Left colon (tissue), 2 donors: ENCODE measurements at places on chromosomes 3 and 15. TPM values are rescaled to one million over a fixed set of nuclear protein-coding genes. Genes with fewer than 3 reads are reported as not detected.

Gene FES
- total RNA-seq: 10.0 TPM

Gene SPATA12
- total RNA-seq: not detected

Gene TP63
- total RNA-seq: 0.11 TPM

Gene NECTIN3
- total RNA-seq: 47.3 TPM

Gene CLDN18
- not detected for total RNA-seq

Gene CFAP92
- 2.1 TPM for total RNA-seq

Gene TTLL13
- total RNA-seq: 0.47 TPM

Gene LTK
- 12.0 TPM for total RNA-seq

Gene POPDC2
- total RNA-seq: 1.1 TPM

Gene IL20RB
- total RNA-seq: 0.89 TPM

GRCh38 chr3:112134335-112135124 lies 1.5 kb upstream of the GCSAM start:
- no peak for DNase-seq

DNA sequence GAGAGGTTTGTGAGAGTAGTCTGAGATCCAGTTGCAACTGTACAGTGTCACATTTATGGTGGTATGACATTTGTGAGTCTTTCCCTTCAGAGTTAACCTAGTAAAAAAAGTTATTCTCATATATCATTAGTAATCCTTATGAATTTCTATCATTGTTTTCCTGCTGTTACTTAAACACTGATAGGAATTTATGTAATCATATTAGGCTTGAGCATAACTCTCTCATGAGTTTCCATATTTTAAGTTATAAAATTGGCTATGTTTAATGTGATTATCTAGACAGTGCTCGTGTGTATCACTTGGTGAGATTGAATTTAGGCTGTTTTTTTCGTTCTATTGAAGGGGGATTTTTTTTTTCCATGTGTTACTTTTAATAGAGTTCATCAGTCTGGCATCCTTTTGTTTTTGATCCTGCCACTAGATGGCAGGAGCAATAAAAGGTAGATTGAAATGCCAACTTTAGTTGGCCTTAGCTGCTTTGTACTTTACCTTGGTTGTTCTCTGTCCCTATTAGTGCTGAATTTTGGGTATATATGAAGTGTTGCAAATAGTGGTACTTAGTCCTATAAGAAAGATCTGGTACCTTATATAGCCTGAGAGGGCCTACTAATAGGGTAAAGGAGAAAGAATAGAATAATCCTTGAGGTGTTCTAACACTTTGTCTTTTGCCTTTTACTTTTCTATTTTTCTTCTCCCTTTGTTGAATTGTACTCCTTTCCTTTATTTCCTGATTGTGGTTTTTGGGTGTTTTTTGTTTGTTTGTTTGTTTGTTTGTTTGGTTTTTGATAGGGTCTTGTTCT lies 17.9 kb downstream of the STT3B start:
- DNase-seq: no peak

DNA sequence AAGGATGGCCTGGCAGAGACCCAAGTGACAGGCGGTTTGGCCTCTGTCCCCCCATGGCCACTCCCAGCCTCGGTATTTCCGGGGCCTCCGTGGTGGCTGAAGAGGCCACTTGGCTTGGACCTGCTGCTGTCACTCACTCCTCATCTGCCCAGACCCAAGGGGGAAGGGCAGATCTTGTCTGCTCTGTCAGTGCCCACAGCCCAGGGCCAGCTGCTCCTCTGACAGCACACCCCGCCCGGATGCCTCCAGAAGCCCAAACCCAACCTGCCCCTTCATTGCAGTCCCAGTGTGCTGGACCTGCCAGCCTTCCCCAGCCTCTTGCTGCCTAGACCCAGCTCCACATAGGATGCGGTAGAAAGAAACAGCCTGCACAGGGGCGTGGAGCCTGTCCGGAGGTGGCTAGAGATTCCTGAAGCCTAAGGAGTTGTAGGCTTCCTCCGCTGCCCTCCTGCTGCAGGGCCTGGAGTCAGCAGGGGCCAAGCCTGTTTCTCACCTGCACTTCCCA lies 52.0 kb downstream of the MAGEF1 start:
- DNase-seq: no peak

DNA sequence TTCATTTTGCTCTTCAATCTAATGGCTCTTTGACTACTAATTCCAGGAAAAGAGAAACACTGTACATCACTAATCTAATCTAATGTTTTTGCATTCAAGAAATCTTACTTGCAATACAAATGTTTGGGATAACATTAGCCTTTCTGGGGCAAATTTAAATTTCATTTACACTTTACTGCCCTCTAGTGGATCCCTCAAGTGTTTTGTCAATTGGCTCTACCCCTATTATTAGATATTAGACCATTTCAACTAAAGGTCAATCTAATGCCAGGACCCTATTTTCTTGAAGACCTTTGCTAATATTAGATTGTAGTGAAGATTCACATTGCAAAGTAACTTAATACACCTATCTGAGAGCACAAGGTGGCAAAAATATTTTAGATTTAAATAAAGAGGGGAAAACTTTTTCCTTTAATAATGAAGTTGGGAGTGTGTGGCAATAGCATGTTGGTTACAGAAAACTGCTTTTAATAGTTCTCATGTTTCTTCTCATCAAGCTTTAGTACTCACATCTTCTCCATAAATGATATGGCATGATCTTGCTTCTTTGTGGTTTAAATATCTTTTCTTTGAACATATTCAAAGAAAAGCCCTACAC lies 5.0 kb downstream of the C2CD4A start:
- no peak for DNase-seq

GRCh38 chr15:35522061-35522460 lies 23.9 kb downstream of the DPH6 start:
- no peak for DNase-seq

DNA sequence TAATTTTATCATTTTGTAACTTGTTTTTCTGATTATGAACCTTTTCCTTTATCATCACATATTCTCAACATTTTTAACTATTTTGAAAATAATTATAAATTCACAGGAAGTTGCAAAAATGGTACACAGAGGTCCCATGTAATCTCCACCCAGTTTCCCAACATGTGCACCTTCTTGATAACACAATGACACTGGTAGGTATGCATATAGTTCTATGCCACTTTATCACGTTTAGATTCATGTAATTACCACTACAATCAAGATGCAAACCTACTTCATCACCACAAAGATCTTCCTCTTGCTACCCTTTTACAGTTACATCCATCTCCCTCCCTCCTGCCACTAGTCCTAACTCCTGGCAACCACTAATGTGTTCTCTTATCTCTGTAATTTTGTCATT lies 413.9 kb downstream of the SHQ1 start:
- no peak for DNase-seq

DNA sequence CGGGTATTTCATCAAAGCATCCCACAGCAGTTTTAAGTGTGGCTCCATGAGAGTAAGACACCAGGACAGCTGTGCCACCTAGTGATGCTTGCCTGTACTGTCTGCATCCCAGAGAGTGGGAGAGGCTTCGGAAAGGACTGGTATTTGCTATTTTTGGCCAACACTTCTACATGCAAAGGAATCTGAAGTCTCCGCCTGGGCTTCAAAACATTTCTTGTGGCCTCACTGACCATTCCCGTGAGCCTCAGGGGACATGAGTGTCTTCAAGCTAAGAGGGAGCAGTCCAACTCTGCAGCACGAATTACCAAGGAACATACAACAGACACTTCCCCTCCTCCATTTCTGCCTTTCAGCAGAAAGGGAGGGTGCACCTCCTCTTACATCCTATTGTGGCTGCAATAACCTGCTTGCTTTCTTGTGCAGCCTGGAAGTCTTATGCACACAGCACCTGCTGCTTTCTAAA lies 177.5 kb downstream of the RORA start:
- DNase-seq: no peak

DNA sequence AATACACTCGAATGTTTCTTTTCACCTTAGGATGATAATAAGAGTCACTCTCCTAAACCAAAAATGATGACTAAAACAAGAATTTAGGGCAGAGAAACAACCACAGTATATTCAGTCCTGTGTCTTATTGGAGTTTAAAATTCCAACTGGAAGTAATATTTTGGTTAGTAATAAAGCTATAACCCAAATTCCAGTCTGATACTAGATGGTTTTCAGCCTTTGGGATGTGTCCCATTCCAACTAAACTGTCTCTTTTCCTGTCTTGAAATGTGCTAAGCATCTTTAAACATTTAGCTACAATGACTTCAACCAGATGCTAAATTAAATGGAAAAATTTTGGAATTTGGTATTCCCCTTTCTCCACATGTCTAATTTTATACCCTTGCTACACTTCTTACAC lies 510.0 kb downstream of the ROBO1 start:
- DNase-seq: no peak

- no peak for DNase-seq
These were observed 188.7 kb upstream of the TBC1D5 start for GRCh38 chr3:17931131-17931530.

DNA sequence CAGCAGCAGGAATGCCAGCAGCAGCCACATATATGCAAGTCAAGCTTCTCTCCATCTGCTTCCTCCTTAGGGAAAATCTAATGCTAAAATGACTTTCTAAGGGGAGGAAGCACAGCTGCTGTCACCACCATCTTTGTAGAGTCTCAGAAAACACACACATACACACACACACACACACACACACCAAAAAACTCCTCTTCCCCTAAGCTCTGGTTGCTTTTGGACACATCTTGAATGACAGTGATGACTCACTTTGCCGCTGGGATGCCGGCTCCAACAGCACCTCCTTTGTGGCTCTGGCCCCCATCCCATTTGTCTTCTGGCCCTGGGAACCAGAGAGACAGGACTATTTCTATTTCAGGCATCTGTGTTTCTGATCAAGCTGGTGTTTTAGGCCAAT lies 124.8 kb upstream of the GOLIM4 start:
- no peak for DNase-seq

GRCh38 chr15:41852736-41853590 lies 14.3 kb downstream of the PLA2G4B start:
- no peak for DNase-seq

DNA sequence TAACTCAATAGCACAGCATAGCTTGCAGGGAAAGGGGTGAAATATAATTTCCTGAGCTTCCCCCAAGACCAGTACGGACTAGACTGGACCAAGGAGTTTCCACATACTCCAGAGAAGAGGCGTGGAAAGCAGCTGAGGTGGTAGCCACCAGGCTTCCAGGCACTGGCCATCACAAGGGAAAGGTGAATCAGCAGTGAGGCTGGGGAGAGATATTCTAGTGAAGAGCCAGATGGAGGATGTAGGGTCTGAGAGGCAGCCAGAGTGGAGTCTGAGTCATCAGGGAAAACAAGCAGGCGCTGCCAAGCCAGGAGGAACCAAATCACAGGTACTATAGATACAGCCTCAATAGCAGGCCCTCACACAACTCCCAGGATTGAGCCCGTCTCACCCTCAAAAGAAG lies 9.6 kb upstream of the RASA2 start:
- DNase-seq: no peak

- DNase-seq: no peak
These were observed 60.3 kb upstream of the IQSEC1 start for GRCh38 chr3:13133471-13133981.

- no peak for DNase-seq
These were observed 74.8 kb downstream of the GABRG3 start for GRCh38 chr15:27045796-27046195.

- no peak for DNase-seq
These were observed 4.3 kb upstream of the NPTN start for GRCh38 chr15:73637527-73637926.

- DNase-seq: no peak
These were observed 60.3 kb downstream of the NOX5 start for GRCh38 chr15:69074843-69075224.
